Pancreas (tissue), 10 donors: ENCODE measurements at places on chromosomes 11 and 22. TPM values are rescaled to one million over a fixed set of nuclear protein-coding genes. Genes with fewer than 3 reads are reported as not detected.

Gene OR1S2
- not detected for total RNA-seq

Gene MPEG1
- total RNA-seq = 1.2 TPM

- H3K4me1 ChIP-seq = no peaks in the 10 kb centered on the region
- H3K27me3 ChIP-seq = peaks cover 6% of the 10 kb centered on the region
- no peaks in the 10 kb centered on the region for H3K36me3 ChIP-seq
- DNase-seq = no peak
- no peak overlapping the region for H3K27ac ChIP-seq
These were observed 527.5 kb downstream of the NTM start for GRCh38 chr11:131897956-131898355.

- no peak overlapping the region for H3K27ac ChIP-seq
- no peak overlapping the region for H3K4me3 ChIP-seq
- H3K27me3 ChIP-seq = no peaks in the 10 kb centered on the region
- H3K36me3 ChIP-seq = no peaks in the 10 kb centered on the region
- DNase-seq = no peak
- H3K4me1 ChIP-seq = no peaks in the 10 kb centered on the region
These were observed 69.7 kb downstream of the FANCF start for GRCh38 chr11:22555881-22556280.

DNA sequence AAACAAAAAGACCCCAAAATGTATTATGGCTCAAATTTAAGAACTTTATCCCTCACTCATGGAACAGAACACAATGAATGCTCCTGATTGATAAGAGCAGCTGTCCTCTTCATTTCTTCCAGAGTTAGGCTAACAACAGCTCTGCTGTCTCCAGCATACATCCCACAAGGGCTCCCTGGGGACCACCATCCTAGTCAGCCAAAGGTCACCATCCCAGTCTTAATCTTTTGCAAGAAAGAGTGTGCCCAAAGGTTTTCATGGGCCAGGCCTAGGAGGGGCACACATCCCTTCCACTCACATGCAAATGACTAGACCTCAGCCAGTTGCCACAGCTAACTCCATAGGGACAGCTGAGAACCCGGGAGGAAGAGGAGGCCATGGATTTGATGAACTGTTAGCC, 555.3 kb downstream of the BUD13 start:
- H3K4me1 ChIP-seq = no peaks in the 10 kb centered on the region
- H3K27me3 ChIP-seq = no peaks in the 10 kb centered on the region
- no peak overlapping the region for H3K27ac ChIP-seq
- DNase-seq = no peak
- H3K4me3 ChIP-seq = no peak overlapping the region
- no peaks in the 10 kb centered on the region for H3K36me3 ChIP-seq

- no peaks in the 10 kb centered on the region for H3K27me3 ChIP-seq
- no peak overlapping the region for H3K4me3 ChIP-seq
- no peaks in the 10 kb centered on the region for H3K4me1 ChIP-seq
- H3K27ac ChIP-seq = no peak overlapping the region
These were observed 8.4 kb downstream of the LRRC4C start for GRCh38 chr11:41451011-41451410.

GRCh38 chr11:130042093-130042591, 27.6 kb upstream of the APLP2 start:
- no peak overlapping the region for H3K27ac ChIP-seq
- no peaks in the 10 kb centered on the region for H3K27me3 ChIP-seq
- no peaks in the 10 kb centered on the region for H3K4me1 ChIP-seq
